ENCODE measurements at places on chromosomes 7 and 10.

DNA sequence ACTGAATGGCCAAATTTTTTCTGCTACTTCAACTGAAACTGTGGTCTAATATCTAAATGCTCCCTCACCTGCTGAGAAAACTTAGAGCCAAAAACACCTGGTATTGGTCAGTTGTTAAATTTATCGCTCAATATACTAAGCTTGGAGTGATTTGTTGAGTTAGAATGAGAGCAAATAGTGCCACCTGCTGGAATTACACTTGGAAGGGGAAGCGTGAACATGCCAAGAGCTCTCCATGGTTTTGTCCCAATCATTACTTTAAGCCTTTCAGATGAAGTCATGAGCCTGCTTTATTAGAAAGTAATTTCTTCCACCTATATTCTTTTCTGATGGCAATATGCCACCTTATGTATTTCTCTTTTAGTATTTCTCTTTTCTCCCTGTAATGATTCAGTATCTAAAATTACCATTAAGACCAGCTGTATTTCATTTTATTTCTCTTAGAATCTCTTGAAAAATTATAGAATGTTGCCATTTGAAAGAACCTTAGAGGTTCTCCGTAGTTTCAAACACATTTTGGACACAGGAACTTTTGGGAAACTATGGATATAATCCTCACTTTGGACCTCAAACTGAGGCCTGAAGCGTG lies 447.8 kb upstream of the C7orf33 start:
- no peak for DNase-seq

DNA sequence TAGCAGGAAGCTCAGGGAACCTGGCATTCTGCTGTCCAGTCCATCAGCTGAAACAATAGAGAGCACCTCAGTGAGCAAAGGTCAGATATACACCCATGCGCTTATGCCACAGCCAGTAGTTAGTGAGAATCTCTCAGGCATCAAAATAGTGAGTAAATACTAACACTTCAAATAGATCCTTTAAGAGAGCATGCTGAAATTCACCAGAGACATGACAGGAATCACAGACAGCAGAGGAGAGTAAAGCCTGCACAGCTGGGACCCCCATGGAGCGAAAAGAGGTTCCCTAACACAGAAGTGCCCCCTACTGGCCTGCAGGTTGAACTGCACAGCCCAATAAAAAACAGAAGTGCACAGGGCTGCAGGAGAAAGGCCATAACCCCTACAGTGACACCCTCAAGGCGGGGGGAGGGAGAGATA lies 57.6 kb upstream of the ANTXRL start:
- no peak for DNase-seq

DNA sequence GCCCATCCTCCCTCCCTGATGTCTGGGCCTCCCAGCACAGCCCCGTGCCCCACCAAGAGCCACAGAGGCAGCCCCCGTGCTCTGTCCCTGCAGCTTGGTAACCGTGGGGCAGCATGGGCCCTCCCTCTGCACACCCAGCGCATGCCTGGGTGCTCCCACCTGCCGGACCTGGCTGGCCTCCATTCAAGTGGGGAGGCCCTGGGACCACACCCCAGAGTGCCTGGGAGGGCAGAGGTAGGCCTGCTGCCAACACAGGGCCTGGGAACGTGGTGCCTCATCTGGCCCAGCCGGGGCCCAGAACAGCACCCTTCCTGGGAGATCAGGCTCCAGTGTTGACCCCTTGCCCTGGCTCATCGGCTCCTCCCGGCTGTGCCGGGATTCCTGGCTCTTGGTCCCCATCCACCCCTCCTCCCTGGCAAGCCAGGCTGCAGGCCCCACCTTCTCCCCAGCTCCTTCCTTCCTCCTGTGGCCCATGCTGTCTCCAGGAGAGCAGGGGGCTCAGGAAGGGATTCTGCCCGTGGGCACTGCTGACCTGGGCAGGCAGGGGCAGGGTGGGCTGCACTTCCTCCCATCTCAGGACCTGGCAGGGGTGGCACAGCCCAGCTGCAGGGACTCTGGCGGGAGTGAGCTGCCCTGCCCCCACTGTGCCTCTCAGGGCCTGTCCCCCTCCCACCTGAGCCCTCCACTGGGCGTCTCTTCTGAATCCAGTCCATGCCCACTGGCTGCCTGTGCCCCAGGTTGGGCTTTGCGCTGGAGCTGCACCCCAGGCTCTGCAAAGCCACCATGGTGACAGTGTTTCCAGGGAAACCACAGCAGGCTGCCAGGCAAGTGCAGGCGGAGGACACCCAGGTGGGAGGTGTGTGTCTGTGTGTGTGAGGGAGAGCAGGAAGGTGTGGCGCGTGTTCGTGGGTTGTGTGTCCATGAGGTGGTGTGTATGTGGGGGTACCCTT lies 32.6 kb downstream of the PWWP2B start:
- DNase-seq = no peak

DNA sequence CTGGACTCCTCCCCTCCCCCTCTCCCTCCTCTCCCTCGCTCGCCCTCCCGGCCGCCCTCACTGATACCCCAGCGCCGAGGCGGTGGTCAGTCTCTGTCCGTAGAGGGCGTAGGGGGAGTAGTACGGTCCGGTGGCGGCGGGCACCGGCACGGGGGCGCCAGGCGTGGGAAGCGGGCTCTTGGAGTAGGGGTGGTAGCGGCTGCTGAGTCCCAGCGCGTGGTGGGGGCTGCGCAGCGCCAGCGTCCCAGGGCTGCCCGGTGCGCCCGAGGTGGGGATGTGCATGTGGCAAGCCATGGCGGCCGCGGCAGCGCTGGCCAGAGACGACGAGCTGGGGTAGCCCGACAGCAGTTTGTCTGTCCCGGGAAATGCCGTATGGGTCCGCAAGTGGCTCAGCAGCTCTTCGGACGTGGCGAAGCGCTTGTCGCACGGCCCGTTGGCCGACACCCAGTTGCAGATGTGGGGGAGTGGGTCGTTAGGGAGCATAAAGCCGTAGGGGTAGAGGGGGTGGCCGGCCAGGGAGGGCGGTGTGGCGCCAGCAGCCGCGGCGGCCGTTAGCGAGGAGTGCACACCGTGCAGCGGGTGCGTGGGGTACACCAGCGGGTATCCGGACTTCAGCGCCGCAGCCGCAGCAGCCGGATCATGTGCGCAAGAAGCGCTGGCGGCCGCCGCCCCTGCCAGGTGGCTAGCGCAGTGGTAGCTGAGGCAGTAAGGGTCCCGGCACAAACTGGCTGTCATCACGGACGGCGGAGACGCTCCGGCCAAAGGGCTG lies 2.7 kb downstream of the ZNF503 start:
- no peak for DNase-seq

DNA sequence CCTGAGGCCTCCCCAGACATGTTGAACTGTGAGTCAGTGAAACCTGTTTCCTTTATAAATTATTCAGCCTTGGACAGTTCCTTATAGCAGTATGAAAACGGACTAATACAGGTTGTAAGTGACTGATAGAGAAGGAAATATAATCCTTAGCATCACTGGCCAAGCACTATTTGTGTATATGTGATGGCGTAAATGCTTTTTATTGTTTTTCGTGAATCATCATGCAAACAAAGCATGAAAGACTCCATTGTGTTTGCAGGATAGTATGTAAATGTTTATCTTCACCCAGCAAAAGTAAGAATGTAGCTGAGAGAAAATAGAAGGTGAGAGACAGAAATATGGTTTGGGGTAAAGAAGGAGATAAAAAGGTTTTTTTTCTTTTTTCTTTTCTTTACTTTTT lies 92.5 kb upstream of the LRGUK start:
- no peak for DNase-seq

GRCh38 chr10:73940634-73941221 lies 29.8 kb downstream of the PLAU start:
- no peak for DNase-seq

DNA sequence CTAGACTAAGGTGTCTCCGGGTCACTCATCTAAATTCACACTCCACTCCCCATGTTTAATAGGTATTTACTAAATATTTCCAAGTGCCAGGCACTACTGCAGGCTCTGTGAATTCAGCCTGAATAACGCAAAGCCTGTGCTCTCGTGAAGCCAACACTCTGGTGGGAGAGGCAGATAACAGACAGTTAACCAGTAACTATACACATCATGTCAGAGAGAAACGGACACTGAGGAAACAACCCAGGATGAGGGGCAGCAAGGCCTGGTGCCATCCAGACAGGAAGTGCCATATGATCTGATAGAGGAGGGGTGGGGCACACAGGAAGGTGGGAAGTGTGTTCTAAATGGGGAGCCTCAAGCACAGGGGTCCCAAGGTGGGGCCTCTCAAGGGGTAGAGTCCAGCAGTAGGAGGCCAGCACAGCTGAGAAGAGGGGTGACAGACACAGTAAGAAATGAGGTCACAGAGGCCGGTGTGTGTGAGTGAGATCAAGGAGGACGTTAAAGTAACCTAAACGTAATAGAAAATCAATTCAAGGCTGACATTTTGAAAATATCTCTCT lies 85.3 kb downstream of the LARP4B start:
- DNase-seq = no peak

Data from GM04504 (cell line).